ENCODE measurements at places on chromosomes 12 and 14. TPM values are rescaled to one million over a fixed set of nuclear protein-coding genes. Genes with fewer than 3 reads are reported as not detected.

Gene PSEN1
- total RNA-seq: 31.2 TPM

Gene HELB
- 3.9 TPM for total RNA-seq

Gene FKBP11
- total RNA-seq: 12.2 TPM

Gene STYK1
- not detected for total RNA-seq

Gene NAP1L1
- total RNA-seq: 255 TPM

Gene KCNA1
- total RNA-seq: not detected

Gene PAPLN
- not detected for total RNA-seq

Gene FAM181A
- total RNA-seq: not detected

Gene NGB
- total RNA-seq: not detected

All from SK-MEL-5 (cell line).